NCI-H1105 (cell line): ENCODE measurements at places on chromosomes 3 and 15.

GRCh38 chr15:51321316-51321715 is 17.1 kb downstream of the CYP19A1 start:
- DNase-seq = no peak

- no peak for DNase-seq
These were observed 53.4 kb upstream of the SEC13 start for GRCh38 chr3:10374311-10374710.

GRCh38 chr3:197801891-197802778 is 11.1 kb downstream of the LRCH3 start:
- DNase-seq = peak; percentile 3

DNA sequence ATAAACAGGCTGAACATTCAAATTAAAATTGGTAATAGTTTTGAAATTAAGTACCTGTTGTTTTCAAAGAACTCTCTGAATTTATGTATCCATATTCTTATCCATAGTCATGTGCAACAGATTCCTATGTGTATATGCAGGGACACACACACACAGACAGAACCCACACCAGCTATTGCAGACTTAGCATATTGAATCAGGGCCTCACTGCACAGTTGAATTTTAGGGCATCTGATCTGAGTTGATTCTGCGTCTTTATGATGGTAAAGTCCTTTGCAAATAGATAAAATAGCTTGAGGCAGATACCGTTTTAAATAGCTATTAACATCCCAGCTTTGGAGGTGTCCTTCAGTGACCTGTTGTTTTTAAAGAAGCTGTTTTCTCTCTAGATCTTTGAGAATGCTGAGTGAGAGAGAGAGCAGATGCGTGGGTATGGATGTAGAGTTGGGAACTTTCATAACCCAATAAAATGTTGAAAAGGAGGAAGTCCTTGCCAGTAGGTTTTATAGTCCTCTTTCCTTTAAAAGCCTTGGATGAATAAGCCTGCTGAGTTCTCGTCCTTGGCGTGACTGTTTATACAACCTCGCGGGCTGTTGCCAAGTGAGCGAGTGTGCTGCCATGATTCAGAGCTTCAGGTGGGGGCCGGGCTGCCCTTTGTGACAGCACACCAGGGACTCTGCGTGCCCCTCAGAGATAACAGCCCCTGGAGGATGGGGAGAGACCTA is 18.3 kb downstream of the MYZAP start:
- DNase-seq = no peak

DNA sequence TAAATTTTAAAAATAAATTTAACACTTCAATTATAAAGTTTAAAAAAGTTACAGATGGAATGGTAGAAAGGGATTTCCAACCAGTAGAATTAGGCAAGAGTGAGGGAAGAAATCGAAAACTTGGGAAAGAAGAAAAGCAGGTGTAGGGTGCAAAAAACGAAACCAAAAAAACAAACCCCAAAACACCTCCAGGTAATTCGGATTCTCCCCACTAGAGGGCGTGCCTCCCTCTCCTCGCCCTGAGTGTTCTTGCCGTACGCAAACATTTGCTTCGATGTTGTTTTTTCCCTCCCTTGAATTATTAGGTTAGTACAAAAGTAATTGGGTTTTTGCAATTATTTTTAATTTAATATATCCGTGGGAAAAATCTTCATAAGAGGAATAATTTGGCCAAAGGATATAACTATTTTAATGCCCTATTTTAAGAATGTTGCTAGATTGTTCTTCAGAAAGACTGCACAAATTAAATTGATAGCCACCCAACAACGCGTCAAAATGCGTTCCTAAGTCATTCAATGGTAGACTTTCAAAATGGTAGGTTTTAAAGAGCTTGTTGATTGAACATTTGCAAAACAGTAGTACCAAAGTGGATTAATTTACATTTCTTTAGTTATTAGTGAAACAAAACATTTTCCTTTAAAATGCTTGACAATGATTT is 63.7 kb downstream of the SLC30A4 start:
- DNase-seq = no peak

DNA sequence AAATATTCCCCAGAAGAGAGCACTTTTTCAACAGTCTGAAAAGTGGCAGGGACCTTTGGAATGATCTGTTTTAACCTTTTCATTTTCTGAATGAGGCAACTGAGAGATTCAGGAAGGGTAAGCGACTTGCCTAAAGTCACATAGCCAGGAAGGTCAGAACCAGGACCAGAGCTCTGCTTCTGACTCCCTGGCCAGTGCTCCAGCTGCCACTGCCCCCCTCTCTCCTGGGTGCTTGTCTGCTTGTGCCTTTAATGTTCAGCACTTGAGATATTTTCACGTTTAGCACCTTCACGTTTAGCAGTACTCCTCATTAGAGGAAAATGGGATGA is 68.3 kb downstream of the SMAD3 start:
- no peak for DNase-seq

GRCh38 chr15:54017251-54017650 is 39.0 kb downstream of the UNC13C start:
- DNase-seq = no peak

DNA sequence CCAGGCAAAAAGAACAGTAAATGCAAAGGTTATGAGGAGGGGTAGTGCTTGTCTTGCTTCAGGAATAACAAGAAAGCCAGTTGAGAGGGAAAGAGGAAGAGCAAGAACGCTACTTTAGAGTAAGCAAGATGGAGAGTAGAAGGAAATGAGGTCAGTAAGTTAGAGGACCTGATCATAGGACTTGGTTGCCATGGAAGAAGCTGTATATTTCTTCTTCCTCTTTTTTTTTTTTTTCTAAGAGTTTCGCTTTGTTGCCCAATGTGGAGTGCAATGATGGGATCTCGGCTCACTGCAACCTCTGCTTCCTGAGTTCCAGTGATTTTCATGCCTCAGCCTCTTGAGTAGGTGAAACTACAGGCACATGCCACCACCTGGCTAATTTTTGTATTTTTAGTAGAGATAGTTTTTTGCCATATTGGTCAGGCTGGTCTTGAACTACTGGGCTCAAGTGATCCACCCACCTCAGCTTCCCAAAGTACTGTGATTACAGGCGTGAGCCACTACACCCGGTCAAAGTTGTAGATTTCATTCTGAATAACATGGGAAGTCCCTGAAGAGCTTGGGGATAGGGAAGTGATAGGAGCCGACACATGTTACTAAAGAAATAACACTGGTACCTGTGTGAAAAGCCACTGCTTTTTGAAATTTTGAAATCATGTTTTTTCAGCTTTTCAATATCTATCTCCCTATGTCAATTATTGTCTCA is 527.9 kb upstream of the NAALADL2 start:
- DNase-seq = no peak

GRCh38 chr15:39767921-39768320 is 14.7 kb downstream of the FSIP1 start:
- DNase-seq = no peak

DNA sequence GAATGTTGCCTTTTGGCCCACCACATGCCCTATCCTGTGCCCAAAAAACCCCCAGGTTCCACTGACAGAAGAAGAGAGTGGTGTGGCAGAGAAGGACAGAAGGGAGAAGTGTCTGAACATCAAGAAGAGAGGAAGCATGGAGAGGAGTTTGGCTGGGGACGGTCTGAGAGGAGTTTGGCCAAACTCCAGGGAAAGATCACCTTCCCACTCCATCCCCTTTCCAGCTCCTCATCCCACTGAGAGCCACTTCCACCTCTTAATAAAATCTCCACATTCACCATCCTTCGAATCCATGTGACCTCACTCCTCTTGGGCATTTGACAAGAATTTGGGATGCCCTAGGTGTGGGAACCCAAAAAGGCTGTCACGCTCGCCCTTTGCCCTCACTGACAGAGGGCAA is 311.6 kb upstream of the GRM7 start:
- no peak for DNase-seq

DNA sequence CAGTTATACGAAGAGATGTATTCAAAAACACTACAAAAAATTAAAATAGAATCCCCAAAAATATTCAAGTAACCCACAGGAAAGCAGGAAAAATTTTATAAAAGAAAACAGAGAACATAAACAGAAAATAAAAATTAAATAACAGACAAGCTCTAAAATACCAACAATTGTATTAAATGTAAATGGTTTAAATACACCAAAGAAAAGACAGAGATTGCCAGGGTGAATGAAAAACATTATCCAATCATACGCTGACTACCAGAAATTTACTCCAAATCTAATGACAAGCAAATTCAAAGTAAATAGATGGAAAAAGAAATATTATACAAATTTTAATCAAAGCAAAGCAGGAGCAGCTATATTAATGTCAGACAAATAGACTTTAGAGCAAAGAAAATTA is 103.6 kb downstream of the BOC start:
- DNase-seq = no peak

DNA sequence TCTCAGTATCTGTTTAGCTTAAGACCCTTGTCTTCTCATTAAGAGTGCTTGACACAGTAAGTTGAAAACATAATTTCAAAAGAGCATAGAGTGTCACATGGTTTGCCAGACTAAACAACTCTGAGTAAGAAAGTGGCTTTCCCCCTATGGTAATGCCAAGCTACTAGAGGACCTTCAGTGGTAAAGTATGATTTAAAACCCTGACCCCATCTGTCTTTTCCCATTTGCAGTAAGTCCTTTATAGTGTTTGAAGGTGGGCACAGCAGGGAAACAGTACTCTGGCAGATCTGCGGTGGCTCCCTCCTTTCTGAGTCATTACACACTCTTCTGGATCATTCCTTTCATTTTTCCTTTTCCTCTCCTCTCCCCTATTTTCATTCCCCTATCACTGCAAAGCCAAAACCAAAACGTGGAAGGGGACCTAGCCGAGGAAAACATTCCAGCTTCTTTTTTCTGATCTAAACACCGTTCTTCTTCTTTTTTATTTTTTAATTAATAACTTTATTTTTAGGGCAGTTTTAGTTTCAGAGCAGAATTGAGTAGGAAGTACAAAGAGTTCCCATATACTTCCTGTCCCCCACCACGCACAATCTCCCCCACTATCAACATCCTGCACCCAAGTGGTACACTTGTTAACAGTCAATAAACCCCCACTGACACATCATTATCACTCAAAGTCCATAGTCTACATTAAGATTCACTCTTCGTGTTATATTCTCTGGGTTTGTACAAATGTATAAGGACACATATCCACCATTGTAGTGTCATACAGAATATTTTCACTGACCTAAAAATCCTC is 74.7 kb downstream of the PPARG start:
- DNase-seq = no peak

- DNase-seq = no peak
These were observed 18.9 kb downstream of the CX3CR1 start for GRCh38 chr3:39260957-39261356.

DNA sequence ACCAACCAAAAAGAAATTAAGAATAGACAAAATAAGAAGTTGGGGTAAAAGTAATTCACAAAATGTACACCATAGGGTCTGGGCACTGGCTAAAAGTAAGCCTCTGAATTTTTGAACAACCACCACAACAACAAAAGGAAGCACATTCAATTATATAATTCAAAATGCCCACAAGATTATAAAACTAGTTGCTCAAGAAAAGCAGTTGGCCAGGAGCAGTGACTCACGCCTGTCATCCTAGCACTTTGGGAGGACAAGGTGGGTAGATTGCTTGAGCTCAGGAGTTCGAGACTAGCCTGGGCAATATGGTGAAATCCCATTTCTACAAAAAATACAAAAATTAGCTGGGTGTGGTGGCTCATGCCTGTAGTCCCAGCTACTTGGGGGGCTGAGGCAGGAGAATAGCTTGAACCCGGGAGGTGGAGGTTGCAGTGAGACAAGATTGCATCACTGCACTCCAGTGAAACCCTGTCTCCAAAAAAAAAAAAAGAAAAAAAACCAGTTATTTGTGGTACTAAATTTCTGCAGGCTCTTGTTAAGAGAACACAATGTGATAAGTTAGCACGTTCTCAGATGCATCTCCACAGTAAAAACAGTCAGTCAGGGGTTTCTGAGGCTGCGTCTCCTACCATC is 6.6 kb upstream of the ATP11B start:
- no peak for DNase-seq

GRCh38 chr3:60090548-60090947 is 1040.7 kb upstream of the CFAP20DC start:
- DNase-seq = no peak

DNA sequence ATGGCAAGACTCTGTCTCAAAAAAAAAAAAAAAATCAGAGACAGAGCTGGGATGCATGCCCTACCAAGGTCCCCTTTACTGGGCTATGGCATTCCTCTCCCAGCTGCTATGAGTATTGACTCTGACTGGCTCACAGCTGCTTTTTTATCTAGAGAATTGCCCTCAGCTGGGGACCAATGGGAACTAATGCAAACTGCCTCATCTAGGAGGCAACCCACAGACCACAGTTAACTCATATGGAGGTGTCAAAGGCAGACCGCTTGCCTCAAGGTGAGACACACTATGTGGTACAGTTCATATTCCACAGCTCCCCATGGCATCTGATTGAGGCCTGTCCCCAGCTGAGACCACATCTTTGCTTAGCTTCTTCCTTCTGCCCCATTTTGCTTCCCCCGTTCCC is 183.5 kb upstream of the EOMES start:
- DNase-seq = no peak

GRCh38 chr3:179450901-179451264 is 387 bp downstream of the GNB4 start:
- no peak for DNase-seq

- DNase-seq = no peak
These were observed 395.4 kb upstream of the ADAMTS9 start for GRCh38 chr3:65083240-65083639.

GRCh38 chr15:51283026-51283425 is 55.4 kb downstream of the CYP19A1 start:
- no peak for DNase-seq

GRCh38 chr3:150759947-150760346 is 3.0 kb downstream of the SIAH2 start:
- no peak for DNase-seq

DNA sequence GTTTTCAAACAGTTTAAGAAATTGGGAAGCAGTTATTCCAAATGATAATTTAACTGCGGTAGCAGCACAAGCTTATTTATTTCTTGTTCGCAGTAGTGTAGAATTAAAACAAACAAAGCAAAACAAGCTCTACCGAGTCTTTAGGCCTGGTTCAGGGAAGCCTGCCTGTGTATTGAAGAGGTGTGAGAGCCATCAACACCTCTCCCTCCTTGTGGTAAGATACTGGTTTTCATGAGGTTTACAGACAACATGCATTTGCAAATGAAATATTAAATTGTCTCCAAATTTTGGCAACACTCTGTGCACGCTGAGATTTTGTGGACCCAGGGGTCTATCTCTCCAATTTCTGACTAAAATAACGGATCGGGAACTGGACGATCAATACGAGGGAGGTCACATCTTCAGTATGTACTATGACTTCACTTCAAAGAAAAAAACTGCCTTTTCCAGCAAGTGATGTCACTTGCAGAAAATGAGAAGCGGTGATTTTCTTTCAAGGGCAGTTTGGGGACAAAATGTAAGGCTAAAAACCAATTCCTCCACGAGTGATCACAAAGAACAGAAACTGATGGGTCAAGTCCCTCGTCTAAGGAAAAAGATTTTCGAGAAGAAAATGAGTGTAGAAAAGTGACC is 721 bp downstream of the ATR start:
- DNase-seq = no peak

- no peak for DNase-seq
These were observed 134.2 kb downstream of the LIPC start for GRCh38 chr15:58566029-58566428.

- no peak for DNase-seq
These were observed 11.2 kb upstream of the MTMR14 start for GRCh38 chr3:9638155-9638554.

GRCh38 chr3:170410428-170411029 is 8.1 kb upstream of the CLDN11 start:
- peak; percentile 10 for DNase-seq

- DNase-seq = no peak
These were observed 692 bp downstream of the SCAANT1 start for GRCh38 chr3:63911509-63911872.

GRCh38 chr15:86163816-86164215 is 84.1 kb downstream of the AGBL1 start:
- no peak for DNase-seq
